ENCODE measurements at places on chromosomes 1 and 21. TPM values are rescaled to one million over a fixed set of nuclear protein-coding genes. Genes with fewer than 3 reads are reported as not detected.

DNA sequence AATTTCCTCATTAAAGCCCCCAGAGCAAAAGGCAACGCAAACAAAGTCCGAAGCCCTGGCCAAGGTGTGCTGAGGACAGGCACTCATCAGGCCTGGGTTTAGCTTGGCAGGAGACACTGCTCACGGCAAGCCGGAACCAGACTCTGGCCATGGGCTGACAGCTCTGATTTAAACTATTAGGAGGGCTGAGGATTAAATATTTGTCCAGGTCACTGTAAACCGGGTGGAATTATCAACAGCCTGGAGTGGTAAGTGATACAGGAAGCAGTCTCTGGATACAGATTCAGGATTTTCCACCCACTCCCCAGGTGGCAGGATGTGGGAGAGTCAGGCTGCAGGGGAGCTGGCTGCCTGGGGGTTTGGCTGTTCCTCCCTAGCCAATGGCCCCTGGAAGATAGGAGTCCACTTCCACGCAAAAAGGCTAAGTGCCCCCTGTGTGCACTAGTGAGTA is 42.4 kb downstream of the SLC66A1 start:
- H3K27ac ChIP-seq, result peak overlapping the region; percentile 57
- peaks cover 25% of the 10 kb centered on the region for H3K36me3 ChIP-seq
- no peaks in the 10 kb centered on the region for H3K27me3 ChIP-seq
- H3K4me3 ChIP-seq, result no peak overlapping the region
- peaks cover 71% of the 10 kb centered on the region for H3K4me1 ChIP-seq
- no peak for DNase-seq

DNA sequence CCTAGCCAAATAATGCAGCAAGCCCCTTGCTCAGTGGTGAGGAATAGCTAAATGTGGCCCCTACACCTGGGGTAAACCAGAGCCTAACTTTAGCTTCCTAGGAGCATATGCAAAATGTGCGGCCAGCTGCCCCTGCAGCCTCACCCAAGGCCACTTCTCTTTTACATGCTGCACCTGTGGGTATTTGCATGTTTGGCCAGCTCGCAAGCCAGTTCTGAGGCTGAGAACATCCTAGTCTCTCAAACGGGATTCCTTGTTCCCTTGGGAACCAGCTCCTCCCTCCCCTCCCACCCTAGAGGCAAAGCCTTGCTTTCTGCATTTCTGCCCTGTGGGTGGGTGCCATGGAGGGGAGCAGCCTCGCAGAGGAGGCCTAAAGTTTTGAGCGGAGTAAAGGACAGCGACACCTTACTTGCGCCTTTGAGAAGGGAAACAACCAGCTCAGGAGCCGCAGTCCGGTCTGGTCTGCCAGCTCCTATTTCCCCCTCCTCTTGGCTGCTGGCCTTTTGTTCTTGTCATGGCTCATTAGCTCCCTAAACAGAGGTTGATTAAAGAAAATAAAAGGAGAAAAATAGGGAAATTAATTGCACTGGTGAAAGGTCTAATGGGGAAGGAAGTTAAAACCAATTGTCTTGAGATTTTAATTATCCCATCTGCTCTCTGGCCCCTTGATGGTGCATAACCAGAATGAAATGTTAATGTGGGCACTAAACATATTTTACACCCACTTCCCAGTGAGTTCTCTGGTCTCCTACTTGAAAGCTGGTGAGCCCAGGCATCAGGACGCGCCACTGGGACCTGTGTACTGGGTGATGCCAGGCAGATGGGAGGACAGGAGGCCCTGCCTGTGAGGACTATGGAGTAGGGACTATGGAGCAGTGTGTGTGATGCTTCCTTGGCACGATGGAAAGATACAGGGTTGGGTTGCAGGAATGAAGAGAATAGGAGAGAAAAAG is 68.7 kb downstream of the TEX35 start:
- no peak overlapping the region for H3K27ac ChIP-seq
- H3K27me3 ChIP-seq, result no peaks in the 10 kb centered on the region
- H3K4me1 ChIP-seq, result no peaks in the 10 kb centered on the region
- H3K36me3 ChIP-seq, result no peaks in the 10 kb centered on the region
- H3K4me3 ChIP-seq, result no peak overlapping the region

DNA sequence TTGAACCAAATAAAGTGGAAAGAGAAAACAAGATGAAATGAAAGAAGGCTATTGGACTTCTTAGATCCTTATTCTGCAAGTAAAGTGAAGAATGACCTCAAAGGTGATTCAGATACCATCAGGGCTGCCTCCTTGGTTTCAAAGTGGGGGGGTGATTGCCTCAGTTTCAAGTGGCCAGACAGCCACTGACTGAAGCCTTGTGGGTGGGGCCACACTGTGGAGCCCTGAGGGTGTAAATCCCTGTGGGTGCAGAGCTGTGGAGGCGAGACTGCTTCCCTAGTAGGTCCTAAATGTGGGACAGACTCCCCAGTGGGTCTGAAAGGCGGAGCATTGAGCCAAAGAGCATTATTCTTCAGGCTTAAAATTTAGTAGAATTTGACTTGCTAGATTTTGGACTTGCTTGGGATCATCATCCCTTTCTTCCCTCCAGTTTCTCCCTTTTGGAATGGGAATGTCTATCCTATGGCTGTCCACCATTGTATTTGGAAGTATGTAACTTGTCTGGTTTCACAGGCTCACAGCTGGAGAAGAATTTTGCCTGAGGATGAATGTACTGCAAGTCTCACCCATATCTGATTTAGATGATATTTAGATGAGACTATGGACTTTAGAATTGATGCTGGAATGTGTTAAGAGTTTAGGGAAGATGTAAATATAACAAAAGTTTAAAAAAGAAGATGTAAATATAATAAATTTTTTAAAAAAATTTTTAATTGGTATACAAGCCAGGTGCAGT is 71.6 kb upstream of the SOX13 start:
- H3K4me3 ChIP-seq, result no peak overlapping the region
- no peaks in the 10 kb centered on the region for H3K36me3 ChIP-seq
- H3K27ac ChIP-seq, result no peak overlapping the region
- no peaks in the 10 kb centered on the region for H3K27me3 ChIP-seq
- H3K4me1 ChIP-seq, result no peaks in the 10 kb centered on the region

- DNase-seq, result no peak
- H3K4me1 ChIP-seq, result no peaks in the 10 kb centered on the region
- H3K27me3 ChIP-seq, result no peaks in the 10 kb centered on the region
Observed at GRCh38 chr1:115255154-115255553, 82.9 kb downstream of the NGF start.

GRCh38 chr1:40161125-40161887 is at the start of gene RLF:
Gene RLF (plus strand): TSS chr1:40161387. CDS start chr1:40161400, 13 bp downstream.
- H3K36me3 ChIP-seq, result no peaks in the 10 kb centered on the region
- H3K4me3 ChIP-seq, result peak within 1 kb of the TSS; percentile 96
- peak within 1 kb of the TSS; percentile 84 for H3K27ac ChIP-seq
- H3K4me1 ChIP-seq, result peaks cover 48% of the 10 kb centered on the region
- no peaks in the 10 kb centered on the region for H3K27me3 ChIP-seq
- peak; percentile 94 for DNase-seq

DNA sequence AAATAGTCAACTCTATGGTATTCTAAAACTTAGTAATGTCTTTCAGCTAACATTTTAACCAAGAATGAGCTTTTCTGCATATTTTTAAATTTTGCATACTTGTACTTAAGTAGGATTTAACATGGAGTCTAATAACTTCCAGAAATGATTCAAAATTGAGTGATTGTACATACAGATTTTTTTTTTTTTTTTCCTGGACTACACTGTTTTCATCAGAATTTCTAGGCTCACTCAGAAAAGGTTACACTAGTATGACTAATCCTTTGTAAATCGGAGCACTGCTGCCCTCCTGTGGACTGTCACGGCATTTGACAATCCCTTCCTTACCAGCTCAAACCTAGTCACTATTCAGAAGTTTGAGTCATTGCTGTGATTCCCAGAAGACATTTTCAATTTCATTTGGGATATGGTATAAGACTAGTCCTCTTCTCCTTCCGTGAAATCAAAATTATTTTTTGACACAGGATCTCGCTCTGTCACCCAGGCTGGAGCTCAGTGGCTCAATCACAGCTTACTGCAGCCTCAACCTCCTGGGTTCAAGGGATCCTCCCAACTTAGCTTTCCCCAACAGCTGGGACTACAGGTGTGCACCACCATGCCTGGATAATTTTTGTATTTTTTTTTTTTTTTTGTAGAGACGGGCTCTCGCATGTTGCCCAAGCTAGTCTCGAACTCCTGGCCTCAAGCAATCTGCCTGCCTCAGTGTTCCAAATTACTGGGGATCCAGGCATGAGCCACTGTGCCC is 45.5 kb downstream of the CD46 start:
- no peaks in the 10 kb centered on the region for H3K27me3 ChIP-seq
- no peaks in the 10 kb centered on the region for H3K36me3 ChIP-seq
- no peak overlapping the region for H3K27ac ChIP-seq
- H3K4me3 ChIP-seq, result no peak overlapping the region
- DNase-seq, result no peak
- H3K4me1 ChIP-seq, result no peaks in the 10 kb centered on the region

DNA sequence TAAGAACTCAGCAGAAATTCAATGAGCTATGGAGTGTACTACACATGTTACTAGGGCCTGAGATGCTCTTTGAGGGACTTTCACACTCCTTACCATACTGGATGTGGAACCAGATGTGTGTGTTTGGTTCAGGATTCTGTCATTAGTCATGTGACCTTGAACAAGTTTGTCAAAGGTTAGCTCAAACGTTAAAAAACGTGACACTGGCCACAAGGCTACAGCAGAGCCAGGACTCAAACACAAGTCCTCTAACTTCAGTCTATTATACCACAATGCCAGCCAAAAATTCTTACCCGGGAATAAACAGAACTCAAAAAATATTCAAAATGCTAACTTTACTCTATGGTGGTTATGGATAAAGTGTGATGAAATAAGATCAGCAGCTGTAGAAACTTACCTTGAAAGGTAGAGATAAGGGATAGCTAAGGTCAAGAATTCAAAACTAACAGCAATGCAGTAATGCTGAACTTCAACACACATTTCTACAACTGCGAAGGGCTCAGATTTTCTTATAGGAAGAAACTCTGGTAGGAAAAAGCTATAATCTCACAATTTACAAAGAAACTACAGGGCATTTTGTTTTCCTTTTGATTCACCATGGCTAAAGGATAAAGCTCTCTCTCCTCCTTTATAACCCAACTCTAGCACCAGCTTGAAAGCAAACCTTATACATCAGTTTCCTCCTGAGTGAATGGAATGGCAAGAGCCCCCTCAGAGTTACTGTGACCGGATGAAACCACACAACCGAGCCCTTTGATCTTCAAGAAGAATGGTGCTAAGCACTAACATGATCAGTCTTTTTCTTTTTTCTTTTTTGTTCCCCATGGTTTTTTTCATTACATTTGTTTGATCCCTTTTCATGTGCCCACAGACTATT is 233.9 kb downstream of the SLC45A1 start:
- no peak overlapping the region for H3K4me3 ChIP-seq
- no peaks in the 10 kb centered on the region for H3K4me1 ChIP-seq
- no peaks in the 10 kb centered on the region for H3K27me3 ChIP-seq
- H3K27ac ChIP-seq, result no peak overlapping the region
- no peak for DNase-seq

DNA sequence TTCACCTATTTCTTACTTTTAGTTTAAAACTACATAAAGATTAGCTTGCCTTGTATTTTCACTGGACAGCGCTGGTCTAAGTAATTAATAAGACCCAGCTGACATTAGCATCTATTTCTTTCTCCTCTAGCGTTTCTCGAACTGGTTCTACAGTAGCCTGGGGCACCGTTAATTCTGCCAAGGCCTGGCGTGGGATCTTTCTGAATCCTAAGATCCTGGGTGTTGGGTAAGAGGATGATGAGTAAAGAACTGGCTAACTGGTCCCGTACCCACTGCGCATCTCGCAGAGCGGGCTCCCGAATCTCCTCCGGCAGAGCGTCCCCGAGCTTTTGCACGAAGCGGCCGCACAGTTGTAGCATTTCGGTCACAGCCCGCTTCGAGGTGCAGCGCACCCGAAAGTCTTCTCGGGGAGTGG is 309 bp downstream of the NSL1 start:
- no peaks in the 10 kb centered on the region for H3K27me3 ChIP-seq
- peaks cover 35% of the 10 kb centered on the region for H3K4me1 ChIP-seq
- H3K4me3 ChIP-seq, result peak overlapping the region; percentile 98
- peaks cover 5% of the 10 kb centered on the region for H3K36me3 ChIP-seq

GRCh38 chr1:243726806-243727502 is 123.1 kb downstream of the AKT3 start:
- DNase-seq, result no peak
- H3K4me3 ChIP-seq, result no peak overlapping the region
- no peaks in the 10 kb centered on the region for H3K27me3 ChIP-seq
- H3K36me3 ChIP-seq, result no peaks in the 10 kb centered on the region
- H3K4me1 ChIP-seq, result peaks cover 43% of the 10 kb centered on the region
- no peak overlapping the region for H3K27ac ChIP-seq

GRCh38 chr1:243786531-243786930 is 63.5 kb downstream of the AKT3 start:
- no peaks in the 10 kb centered on the region for H3K36me3 ChIP-seq
- no peaks in the 10 kb centered on the region for H3K27me3 ChIP-seq
- peaks cover 58% of the 10 kb centered on the region for H3K4me1 ChIP-seq
- DNase-seq, result no peak

- H3K27ac ChIP-seq, result no peak overlapping the region
- no peak for DNase-seq
- no peaks in the 10 kb centered on the region for H3K4me1 ChIP-seq
- no peaks in the 10 kb centered on the region for H3K36me3 ChIP-seq
Observed at GRCh38 chr1:175826705-175827104, 83.3 kb upstream of the TNR start.

- H3K4me3 ChIP-seq, result no peak overlapping the region
- H3K27ac ChIP-seq, result no peak overlapping the region
- no peak for DNase-seq
- no peaks in the 10 kb centered on the region for H3K27me3 ChIP-seq
- H3K36me3 ChIP-seq, result no peaks in the 10 kb centered on the region
Observed at GRCh38 chr1:198776602-198777029, 137.8 kb downstream of the PTPRC start.

Gene SYT2
- not detected for total RNA-seq

Gene TPTE
- total RNA-seq, result not detected

Gene PYHIN1
- 4.2 TPM for total RNA-seq

Gene DCST2
- total RNA-seq, result 7.9 TPM

Gene SYPL2
- 1.5 TPM for total RNA-seq

Gene MX2
- total RNA-seq, result 13.5 TPM
